IMR-90 (cell line): ENCODE measurements at places on chromosomes 2 and 18. TPM values are rescaled to one million over a fixed set of nuclear protein-coding genes. Genes with fewer than 3 reads are reported as not detected.
A peak's percentile ranks its signal among the peaks of the same experiment; 100 is the strongest.

- DNase-seq = peak; percentile 81
Observed at GRCh38 chr2:130332271-130333073, 10.2 kb upstream of the IMP4 start.

NT5DC4 gene
- total RNA-seq = not detected in 2 replicates

DNA sequence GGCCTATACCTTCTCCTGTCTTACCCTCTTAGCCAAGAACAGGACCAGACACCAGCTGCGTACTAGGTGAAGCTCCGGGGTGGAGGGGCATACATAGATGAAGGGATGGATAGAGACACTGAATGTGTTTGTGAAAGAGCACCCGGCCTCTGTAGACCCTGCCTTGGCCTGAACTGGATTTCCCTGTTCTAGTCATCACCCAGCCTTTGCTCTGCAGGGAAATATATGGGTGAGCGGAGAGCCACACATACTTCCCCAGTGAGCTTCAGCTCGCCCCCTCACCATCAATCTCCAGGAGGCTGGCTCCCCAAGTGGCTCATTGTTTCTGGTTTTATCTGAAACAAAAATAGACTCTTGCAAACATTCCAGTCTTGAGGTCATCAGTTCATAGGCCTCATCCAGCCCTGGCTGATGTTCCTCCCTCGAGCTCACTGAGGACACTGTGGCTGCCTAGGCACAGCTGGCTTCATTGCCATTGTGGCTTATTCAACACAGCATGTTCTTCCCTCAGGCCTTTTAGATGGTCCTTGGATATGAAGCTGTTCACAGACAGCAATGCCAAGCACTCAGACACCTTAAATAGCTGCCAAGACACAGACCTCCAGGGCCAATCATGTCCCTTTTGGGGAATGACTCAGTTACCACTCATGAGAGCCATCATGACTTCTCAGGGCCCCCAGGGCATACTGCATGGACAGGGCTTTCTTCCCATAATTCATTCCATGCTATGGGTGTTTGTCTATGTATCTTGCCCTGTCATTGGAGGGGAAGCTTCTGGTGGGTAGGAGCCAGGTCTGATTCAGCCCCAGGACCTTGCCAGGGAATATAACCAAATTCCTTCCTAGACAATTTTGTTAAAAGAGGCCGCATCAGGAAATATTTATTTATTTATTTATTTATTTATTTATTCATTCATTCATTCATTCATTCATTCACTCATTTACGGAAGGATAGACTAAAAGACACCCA lies 82.4 kb downstream of the TTC32 start:
- peak; percentile 85 for DNase-seq

STK25 gene
- 203 and 258 TPM in 2 replicates for total RNA-seq

RNF125 gene
- under 0.01 TPM in 2 replicates for total RNA-seq
